Right atrium auricular region (tissue), 2 donors: ENCODE measurements at places on chromosomes 6 and 20. TPM values are rescaled to one million over a fixed set of nuclear protein-coding genes. Genes with fewer than 3 reads are reported as not detected.

The HNF4A gene
- total RNA-seq: not detected

The TRIM31 gene
- total RNA-seq: not detected

- DNase-seq: peak; percentile 55
Measured at GRCh38 chr20:35698298-35699126, 640 bp downstream of the NFS1 start.

- DNase-seq: no peak
Measured at GRCh38 chr6:9593554-9593953, 821.3 kb downstream of the TFAP2A start.

DNA sequence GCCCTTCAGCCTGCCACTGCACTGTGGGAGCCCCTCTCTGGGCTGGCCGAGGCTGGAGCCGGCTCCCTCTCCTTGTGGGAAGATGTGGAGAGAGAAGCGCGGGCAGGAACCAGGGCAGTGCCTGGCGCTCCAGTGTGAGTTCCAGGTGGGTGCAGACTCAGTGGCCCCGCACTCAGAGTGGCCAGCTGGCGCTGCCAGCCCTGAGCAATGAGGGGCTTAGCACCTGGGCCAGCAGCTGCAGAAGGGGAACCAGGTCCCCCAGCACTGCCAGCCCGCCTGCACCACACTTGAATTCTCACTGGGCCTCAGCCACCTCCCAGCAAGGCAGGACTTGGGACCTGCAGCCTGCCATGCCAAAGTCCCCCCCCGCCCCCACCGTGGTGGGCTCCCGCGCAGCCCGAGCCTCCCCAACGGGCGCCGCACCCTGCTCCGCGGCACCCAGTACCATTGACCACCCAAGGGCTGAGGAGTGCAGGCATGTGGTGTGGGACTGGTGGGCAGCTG is 205.9 kb downstream of the CLVS2 start:
- DNase-seq: no peak

- no peak for DNase-seq
Measured at GRCh38 chr6:115914098-115914497, 146.6 kb downstream of the FRK start.

GRCh38 chr6:7726416-7727085 is 652 bp downstream of the BMP6 start:
- no peak for DNase-seq
